Caki2 (cell line): ENCODE measurements at places on chromosomes 2 and 18. TPM values are rescaled to one million over a fixed set of nuclear protein-coding genes. Genes with fewer than 3 reads are reported as not detected.

DNA sequence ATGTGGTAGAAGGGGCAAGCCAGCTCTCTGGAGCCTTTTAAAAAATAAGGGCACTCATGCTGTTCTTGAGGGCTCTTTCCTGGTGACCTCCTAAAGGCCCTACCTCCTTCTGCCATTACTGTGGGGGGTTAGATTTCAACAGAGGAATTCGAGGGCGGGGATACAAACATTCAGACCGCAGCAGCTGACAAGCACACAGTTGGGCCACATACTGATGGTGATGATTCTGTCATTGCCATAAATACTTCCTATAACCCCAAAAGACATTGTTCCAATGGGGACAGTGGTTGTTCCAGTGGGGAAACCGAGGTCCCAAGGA is 67.0 kb downstream of the TSHZ1 start:
- DNase-seq, result no peak

- no peak for DNase-seq
Measured at GRCh38 chr2:202693503-202693902, 58.7 kb downstream of the FAM117B start.

TCF7L1 gene
- total RNA-seq, result 0.07 TPM in 1 of 2 replicates, not detected in the other

CPO gene
- 1.2 TPM in 1 of 2 replicates, not detected in the other for total RNA-seq
